ENCODE measurements at places on chromosomes 11 and 22.
A peak's percentile ranks its signal among the peaks of the same experiment; 100 is the strongest.

DNA sequence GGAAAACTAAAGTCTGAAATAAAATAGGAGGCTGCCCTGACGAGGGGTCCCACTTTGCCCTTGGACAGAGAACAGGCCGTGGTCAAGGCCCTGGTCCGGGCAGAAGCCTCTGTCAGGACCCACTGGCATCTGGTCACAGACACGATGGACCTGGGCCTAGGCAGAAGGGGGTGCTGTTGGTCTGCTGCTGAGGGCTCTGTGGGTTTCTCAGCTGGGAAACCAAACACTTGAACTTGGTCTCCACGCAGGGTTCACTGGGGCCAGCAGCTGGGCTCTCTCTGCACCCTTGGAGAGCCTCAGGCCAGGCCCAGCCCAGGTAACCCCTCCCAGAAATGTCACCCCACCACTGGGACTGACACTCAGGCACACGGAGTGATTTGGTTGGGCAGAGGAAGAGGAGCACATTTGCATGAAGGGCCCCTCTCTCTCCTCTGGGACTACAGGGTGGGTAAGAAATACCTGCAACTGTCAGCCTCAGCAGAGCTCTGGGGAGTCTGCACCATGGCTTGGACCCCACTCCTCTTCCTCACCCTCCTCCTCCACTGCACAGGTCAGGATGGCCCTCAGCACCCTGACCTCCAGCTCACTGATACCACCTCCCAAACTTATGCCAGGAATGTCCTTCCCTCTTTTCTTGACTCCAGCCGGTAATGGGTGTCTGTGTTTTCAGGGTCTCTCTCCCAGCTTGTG lies 48.1 kb upstream of the TOP3B start:
- DNase-seq, result no peak

- no peak for DNase-seq
Measured at GRCh38 chr22:29758959-29759358, 7.8 kb downstream of the ZMAT5 start.

GRCh38 chr11:78801161-78801884 lies 226.7 kb upstream of the NARS2 start:
- no peak for DNase-seq

DNA sequence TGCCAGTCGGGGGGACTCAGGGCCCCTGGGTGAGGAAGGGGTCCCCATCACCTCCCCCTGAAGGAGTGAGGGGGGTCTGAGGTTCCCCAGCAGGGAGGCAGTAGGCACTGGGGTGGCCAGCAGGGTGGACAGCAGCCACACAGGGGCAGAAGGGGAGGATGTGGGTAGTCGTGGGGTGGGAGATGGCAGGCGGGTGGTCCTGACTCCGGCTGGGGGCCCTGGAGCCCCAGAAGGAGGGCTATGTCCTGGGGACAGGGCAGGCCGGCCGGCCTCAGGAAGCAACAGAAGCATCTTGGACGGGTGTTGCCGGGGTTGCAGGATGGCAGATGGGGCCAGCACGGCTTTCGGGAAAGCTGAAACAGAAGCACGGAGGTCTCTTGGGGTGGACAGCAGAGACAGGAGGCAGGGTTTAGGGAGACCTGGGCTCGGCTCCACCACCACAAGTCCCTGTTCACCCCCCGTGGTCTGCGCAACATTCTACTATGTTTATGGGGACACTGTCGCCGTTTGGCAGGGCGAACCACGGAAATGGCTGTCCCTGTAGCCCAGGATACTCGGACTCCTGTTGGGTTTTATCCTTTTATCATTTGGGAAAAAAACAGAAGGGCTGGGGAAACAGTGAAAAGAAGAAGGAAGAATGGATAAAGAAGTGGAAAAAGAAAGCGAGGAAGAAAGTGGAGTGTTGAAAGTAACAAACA lies 14.1 kb downstream of the VWCE start:
- no peak for DNase-seq

DNA sequence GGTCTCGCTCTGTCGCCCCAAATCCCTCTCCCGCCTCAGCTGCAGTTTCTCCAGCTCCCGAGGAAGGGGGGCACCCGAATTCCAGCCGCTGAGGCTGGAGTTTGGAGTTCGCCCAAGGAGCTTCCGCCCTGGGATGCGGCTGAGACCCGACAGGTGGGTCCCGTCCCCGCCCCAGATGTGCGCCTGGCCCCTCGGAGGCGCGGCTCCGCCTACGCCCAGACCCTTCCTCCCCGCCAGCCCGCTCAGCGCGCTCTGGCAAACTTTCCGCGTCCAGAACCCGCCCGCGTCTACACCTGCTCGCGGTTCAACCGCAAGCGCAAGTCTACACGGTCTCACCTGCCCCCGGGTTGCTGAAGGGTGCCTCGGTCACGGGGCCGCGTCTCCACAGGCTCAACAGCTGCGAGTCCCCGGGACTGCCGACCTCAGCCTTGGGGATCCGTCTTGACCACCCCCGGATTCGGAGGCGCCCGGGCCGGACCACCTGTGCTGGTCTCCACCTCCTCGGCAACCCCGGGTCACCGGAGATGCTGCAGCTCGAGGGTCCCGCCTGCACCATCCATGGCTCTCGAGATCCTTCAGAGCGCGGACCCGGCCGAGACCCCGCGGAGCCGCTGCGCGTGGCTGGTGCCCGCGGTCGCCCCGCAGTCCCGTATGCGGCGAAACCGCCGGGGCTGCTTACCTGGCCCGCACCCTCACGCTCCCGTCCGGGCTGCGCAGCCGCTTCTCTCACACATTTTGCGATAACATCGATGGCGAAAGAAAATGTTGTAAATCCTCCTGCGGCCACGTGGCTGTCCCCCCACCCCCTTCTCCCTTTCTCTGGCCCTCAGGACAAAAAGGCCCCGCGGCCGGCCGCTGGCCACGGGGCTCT lies 63.6 kb downstream of the NFAM1 start:
- DNase-seq, result peak; percentile 6
